ENCODE measurements at places on chromosomes 6 and 20.

GRCh38 chr20:32484225-32484957 lies 100.7 kb downstream of the NOL4L start:
- DNase-seq = peak; percentile 71

DNA sequence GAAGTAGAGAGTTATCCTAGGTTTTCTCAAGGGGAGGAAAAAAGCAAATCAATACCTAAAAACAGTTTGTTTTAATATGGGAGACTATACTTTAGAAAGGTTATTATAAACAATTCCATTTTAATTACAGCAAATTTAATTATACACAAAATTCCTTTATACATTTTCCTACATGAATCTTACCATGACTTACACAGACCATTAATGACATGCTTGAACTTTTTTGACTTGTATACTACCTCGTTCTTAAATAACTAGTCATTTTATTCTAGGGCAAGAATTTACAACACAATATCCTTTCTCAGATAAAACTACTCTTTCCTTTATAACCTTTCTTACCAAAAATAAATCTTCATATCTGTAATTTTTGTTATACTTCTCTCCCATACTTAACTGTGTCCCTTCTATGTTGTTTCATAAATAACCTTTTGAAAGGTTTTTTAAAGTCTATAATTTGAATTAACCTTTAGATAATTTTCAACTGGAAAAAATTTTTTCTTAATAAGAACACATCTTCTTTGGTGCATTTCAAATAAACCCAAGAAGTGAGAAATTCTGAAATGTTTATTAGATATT lies 729.4 kb downstream of the TENT5A start:
- DNase-seq = no peak

DNA sequence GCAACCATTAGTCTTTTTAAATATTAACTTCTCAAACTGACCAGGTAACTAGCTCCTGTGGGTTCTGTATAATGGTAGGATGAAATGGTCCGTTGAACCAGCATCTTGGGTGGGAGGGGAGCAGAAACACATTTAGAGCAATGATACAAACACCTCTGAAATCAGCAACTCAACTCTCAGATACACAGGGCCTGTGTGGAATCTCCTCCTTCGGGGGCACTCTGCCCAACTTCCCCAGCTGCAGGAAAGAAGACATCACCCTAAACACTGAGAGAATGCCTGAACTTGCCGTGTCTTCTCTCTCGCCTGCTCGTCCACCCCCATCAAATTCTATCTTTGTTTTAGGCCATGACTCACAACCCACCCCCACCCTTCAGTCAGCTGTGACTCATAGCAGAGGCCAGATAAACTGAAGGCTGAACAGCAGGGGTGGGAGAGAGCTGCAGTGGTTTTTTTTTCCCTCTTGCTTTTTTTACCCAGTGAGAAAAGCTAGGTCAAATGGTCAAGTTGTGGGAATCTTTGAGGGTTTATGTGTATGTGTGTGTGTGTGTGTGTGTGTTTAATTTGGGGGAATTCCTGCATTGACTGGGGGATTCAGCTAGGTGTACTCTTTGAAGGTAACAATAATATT lies 593.4 kb upstream of the JAG1 start:
- DNase-seq = no peak

GRCh38 chr20:31713312-31714273 lies 9.1 kb downstream of the BCL2L1 start:
- DNase-seq = no peak

- DNase-seq = no peak
Observed at GRCh38 chr6:138025528-138025978, 81.7 kb downstream of the PERP start.

- no peak for DNase-seq
Observed at GRCh38 chr20:34703424-34704176, 544 bp upstream of the TP53INP2 start.

GRCh38 chr6:52390361-52390727 lies 28.4 kb downstream of the PAQR8 start:
- no peak for DNase-seq

DNA sequence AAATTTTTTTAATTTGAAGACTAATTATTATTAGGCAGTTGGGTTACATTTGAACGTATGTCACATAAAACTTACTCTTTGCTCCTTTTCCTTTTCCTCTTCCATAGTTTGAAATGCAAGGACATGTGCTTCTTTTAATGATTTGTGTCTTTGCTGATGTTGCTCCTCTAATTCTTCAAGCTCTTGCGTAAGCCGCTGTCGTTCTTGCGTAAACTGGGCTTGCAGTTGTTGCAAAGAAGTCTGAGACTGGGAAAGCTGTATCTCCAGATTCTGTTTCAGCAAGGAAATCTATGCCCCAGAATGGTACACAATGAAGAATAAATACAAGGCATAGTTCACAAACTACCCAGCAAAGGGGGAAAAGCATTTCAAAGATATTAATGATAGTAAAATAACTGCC lies 45.1 kb upstream of the MCM9 start:
- no peak for DNase-seq

DNA sequence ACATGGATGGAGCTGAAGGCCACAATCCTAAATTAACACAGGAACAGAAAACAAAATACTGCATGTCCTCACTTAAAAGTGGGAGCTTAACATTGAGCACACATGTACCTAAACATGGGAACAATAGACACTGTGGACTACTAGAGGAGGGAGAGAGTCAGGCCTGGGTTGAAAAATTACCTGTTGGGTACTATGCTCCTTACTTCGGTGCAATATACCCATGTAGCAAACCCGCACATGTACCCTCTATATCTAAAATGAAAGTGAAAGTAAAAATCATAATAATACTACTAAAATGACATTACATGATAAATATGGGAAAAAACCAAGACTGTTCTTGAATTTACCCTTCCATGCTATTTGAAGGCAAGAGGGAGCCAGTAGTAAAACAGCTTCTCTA lies 1273.8 kb upstream of the ADGRB3 start:
- DNase-seq = no peak

DNA sequence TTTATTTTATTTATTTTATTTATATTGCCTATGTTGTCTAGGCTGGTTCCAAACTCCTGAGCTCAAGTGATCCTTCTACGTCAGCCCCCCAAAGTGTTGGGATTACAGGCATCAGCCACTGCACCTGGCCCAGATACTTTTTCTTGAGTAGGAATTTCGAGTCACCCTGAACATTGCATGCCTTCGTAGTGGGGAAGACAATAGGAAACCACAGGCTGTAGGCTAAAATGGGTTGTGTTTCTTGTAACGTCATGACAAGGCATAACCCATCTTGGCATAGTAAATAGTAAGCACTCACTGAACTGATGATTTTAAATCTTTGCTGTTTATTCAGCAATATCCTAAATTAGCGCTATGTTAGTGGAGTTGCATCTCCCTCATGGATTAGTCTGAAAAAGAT lies 34.9 kb downstream of the PTPN1 start:
- DNase-seq = no peak

- DNase-seq = no peak
Observed at GRCh38 chr6:40480678-40481077, 106.5 kb downstream of the LRFN2 start.

DNA sequence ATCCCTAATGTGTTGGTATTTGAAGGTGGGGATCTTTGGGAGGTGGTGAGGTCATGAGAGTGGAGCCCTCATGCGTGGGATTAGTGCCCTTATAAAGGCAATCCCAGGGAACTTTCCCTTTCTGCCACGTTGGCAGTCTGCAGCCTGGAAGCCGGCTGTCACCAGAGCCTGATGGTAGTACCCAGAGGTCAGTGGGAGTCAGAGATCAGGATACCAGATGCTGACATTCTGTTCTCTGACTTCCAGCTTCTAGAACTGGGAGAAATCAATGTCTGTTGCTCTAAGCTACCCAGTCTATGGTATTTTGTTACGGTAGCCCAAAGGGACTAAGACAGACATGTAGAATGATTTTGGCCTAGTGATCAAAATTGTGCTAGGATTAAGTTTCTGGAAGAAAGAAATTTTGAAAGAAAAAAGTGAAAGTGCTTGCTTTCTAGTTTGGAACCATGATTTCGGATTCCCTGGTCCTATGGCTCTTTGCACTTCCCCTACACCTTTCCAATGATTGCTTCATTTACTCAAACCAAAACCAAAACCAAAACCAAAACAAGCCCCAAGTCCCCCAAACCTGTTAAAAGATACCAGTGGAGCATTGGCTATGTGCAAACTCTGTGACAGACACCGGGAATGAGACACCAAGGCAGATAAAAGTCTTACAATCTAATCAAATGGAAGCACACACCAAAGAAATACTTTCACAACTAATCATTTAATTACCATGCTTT lies 173.7 kb upstream of the ZNF217 start:
- DNase-seq = no peak

DNA sequence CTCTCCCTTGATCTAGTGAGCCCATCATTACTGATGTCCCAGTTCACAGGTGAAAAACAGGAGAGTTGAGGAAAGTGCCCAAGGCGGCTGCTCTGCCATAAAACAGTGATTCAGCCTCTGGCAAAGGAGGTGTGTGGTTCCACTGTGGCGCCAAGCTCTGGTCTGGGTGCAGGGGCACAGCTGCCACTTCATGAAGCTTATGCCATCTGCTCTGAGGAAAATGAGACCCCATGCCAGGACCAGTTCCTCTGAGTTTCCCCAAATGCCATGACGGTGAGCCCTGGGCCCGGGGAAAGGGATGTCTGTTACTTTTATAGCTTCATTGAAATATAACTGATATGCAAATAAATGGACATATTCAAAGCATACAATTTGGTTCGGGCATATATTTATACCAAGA lies 33.7 kb upstream of the ZBP1 start:
- no peak for DNase-seq

- DNase-seq = no peak
Observed at GRCh38 chr20:23144856-23145255, 58.7 kb upstream of the CD93 start.

DNA sequence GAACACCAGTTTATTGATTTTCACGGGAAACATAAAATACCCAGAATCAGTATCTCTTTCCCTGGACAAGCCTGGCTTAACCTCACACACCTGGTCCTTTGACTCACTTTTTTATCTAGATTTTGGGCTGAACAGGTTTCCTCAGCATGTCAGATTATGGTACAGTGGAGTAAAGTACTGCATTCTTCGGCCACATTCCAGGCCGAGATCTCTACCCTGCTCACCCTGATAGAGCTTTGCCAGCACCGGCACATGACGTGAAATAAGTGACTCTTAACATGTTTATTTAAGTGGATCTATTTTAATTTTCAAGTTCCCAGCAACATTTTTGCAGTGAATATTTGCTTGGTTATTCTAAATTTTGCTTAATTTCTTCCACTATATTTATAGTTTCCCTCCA lies 79.0 kb upstream of the POPDC3 start:
- DNase-seq = no peak

DNA sequence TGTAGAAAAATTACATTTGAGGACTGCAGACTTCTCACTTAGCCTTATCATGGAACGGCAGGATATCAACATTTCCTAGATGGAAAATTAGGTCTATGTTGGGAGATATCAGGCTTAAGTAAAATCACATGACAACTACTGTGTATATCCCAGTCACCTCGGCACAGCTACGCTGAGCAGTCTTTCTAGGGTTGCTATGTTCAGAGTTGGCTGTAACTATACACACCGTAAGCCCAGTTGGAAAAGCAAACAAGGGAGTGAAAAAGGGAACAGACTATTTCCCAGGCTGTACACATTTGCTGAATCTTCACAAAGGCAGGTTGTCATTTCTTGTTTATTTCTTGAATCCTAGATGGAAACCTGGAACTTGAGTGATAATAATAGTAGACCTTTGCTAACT lies 80.7 kb upstream of the PTPRK start:
- no peak for DNase-seq

DNA sequence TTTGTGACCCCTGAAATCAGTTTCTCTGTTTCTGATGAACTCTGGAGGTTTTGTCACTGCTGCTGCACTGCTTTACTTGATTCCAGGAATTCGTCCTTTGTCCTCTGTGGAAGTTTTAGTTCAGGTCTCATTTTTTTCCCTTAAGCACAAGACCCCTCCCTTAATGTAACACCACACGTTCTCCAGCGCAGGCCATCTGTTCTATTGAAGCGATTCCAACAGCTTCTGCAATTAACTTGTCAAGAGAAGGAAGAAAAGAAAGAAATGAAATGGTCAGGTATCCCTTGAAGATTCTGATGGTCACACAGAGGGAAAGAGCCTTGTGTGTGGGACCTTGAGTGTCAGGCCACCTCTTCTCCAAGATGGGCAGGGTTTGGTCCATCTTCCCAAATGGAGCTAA lies 7.8 kb upstream of the MAS1L start:
- no peak for DNase-seq

DNA sequence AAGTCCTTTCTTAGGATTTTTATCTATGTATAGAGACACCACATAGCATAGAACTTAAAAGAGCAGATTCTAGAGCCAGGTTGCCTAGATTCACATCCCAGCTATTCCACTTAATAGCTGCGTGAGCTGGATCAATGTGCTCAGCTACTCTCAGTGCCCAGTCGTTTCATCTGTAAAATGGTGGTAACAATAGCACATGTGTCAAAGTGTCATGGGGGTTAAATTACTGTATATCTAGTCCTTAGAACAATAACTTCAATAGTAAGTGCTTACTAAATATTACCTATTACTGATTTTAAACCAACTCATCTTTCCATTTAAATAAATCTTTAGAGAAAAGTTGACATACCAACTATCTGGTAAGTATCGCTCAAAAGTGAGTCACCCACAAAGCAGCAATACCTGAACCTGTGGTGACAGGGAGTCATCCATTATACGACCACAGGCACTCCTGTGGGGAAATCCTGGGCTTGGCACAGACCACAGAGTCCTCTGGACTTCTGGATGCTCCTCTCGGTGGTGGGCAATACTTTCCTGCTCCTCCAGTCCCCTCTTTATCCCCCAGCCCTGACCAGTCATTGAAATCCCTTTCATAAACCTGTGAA lies 154.8 kb downstream of the PDSS2 start:
- DNase-seq = no peak

GRCh38 chr6:140572129-140572528 lies 1197.7 kb upstream of the CITED2 start:
- no peak for DNase-seq

GRCh38 chr6:153034139-153034538 lies 31.6 kb upstream of the MTRF1L start:
- no peak for DNase-seq

GRCh38 chr6:144888621-144889020 lies 603.5 kb downstream of the UTRN start:
- no peak for DNase-seq

GRCh38 chr6:53628354-53629119 lies 37.0 kb downstream of the KLHL31 start:
- DNase-seq = peak; percentile 47

GRCh38 chr6:29748391-29749307 lies 25.4 kb downstream of the HLA-F start:
- peak; percentile 63 for DNase-seq

GRCh38 chr6:123380257-123380656 lies 256.5 kb downstream of the TRDN start:
- no peak for DNase-seq

DNA sequence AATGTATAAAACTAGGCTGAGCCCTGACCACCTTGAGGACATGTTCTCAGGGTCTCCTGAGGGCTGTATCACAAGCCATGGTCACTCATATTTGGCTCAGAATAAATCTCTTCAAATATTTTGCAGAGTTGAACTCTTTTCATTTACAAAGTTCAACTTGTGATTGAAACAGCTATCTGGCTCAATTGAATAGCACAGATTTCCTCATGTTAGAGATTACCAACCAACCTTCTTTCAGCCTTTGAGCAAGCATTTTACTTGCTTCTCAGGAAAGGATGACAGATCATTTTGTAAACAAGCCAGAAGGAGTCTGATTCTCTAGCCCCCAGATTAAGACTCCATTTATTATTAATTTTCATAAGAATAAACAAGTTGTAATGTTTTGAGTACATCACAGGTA lies 111.0 kb upstream of the DOK5 start:
- no peak for DNase-seq

Data from mesothelial cell of epicardium (in vitro differentiated cells).